ENCODE measurements at places on chromosomes 12 and 14. TPM values are rescaled to one million over a fixed set of nuclear protein-coding genes. Genes with fewer than 3 reads are reported as not detected.

GRCh38 chr14:95681153-95681552 lies 5.1 kb upstream of the TCL1B start:
- DNase-seq: no peak

GRCh38 chr12:114687802-114688201 lies 3.8 kb upstream of the TBX3 start:
- DNase-seq: no peak

GRCh38 chr12:29566441-29566840 lies 69.0 kb upstream of the OVCH1 start:
- no peak for DNase-seq

DNA sequence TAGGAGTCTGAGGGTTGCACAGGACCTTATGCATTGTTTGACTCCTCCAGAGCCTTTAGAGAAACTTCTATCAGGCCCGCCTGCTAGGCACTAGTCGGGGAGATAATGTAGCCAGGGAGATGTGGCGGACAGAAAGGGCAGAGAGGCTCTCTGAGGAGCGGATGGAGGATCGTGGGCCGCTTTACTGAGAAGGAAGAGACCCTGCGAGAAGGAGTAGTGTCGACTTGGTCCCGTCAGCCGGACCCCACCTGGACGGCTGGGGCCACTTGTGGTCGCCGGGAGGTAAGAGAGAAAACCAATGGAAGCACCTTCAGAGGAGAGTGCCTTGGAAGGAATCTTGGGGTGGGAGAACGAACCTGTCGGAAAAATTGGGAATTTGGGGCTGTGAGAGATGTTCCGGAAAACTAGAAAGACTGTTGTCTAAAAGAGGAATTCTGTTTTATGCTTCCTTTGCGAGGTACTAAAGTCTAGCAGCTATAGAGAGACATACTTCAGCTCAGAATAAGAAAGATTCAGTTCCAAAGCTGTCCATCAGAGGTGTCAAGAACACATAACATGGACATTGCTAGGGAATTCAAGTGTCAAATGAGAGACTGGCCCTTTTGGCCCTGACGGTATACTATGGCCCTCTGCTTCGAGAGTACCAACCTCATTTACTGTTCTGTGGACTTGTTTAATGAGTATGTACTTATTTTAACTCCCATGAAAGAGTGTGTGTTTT lies 660 bp upstream of the MCRS1 start:
- DNase-seq: no peak

DNA sequence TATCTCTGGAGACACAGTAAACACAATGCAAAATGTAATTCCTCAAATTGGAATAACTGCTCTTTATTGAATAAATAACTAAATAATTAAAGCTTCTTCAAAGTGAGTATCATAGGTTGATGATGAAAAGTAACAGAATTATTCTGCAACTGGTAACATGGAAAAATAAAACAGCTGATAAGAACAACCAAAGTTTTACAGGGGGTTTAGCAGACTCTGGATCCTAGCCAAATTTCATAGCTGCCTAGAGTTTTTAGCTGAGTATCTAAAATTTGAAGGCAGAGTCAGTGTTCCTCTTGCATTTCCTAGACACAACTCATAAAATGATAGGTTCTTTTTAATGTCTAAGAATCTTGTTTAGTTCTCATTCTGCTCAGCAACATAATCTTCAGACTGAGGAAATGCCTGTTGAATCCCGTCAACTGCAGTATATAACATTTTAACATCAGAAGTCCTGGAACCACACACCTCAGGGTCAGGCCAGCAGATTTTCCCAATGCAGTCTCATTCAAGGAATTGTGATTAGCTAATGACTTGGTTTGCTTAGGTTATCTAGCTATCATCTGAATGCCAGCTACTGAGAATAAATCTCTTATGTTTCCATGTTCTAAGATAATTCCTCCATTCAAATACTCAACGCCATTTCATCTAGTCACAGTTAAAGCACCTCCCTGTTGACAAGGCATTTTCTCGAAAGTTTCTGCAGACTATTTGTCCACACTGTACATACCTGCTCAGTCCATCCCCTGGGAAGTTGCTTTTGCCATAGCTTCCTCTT lies 411.6 kb downstream of the BCAT1 start:
- DNase-seq: no peak

DNA sequence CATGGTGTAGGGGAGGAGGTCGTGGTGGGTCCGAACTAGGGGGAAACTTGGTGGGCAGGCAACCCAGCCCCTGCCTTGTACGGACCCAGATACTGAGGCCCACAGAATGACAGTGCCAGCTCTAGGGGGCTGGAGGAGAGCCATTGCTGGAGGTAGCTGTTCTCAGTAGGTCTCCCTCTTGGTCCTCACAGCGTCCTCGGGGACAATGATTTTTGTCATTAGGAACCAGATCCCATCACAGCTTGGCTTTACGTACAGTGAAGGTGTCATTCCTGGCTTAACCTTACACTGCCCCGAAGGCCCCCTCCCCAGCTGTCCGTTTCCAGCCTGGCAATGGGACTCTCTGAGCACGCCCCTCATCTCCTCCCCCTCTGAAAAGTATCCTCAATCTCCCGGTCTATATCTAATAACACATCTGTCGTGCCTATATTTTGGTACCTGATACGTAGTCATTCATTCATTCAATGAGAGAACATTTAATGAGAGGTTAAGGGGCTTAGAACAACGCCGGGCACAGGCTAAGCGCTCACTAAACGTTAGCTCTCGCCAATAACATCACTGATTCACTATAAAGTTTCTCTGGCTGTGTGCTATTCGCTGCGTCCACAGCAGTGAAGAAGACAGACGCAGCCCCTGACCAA lies 597 bp upstream of the DYNC1H1 start:
- DNase-seq: no peak

GRCh38 chr12:8455727-8456360 lies at the start of gene CLEC6A:
TSS of gene CLEC6A (plus strand) at chr12:8455962. CDS start at chr12:8456112, 150 bp downstream.
- DNase-seq: no peak

DNA sequence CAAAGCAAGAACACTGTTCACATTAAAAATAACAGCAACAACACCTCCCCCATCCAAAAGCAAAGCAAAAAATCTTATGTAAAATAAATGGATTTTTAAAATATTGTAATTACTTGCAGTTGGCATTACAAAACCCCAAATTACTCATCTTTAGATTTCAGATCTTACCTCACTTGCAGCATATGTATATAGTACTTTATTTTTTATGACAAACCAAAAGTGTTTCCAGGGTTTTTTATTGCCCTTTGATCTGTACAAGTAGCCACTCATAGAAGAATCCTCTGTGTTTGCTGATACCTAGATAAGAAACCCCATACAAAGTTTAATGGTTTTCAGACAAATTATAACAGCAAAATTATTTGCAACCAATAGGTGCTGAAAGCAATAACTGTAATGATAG lies 12.2 kb upstream of the NR2C1 start:
- no peak for DNase-seq

DNA sequence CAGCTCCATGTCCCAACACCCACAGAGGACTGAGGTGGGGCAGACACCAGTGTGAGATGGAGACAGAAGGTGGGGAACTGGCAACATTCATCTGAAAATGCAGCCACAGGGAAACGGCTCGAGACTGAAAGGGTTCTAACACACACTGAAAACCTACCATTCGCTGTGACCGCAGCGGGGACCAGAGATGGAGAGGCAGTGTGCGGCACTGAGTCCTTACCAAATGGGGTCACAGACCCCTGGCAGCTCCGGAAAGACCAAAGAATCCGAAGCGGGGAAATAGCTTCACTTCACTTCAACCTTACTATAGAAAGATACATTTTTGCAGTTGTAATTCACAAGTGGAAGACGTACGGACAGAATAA lies 9.6 kb downstream of the BAG5 start:
- DNase-seq: no peak

- no peak for DNase-seq
Observed at GRCh38 chr14:60169722-60170121, 4.5 kb upstream of the DHRS7 start.

GRCh38 chr14:101442451-101442850 lies 118.8 kb upstream of the DIO3 start:
- no peak for DNase-seq

- DNase-seq: no peak
Observed at GRCh38 chr14:90518069-90518940, 121.5 kb downstream of the CALM1 start.

DNA sequence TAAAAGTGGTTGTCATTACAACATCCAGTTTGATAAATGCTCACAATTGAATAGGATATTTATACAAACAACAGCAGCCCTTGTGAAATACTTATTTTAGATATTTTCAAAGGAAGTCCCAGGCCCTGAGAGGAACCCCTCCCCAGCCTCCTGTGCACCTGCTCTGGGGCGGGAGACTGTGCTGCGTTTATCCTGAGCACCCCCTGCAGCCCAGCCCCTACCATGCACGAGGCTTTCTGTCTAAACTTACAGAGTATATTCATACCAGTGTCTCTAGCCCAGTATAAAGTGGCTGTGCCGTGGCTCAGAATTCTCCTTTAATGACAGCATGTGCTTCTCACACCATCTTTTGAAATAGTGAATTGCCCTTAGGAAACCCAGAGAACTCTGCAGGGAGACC lies 1084.3 kb downstream of the TMEM121 start:
- DNase-seq: no peak

GRCh38 chr12:106894774-106895173 lies 60.9 kb upstream of the TMEM263 start:
- DNase-seq: no peak

DNA sequence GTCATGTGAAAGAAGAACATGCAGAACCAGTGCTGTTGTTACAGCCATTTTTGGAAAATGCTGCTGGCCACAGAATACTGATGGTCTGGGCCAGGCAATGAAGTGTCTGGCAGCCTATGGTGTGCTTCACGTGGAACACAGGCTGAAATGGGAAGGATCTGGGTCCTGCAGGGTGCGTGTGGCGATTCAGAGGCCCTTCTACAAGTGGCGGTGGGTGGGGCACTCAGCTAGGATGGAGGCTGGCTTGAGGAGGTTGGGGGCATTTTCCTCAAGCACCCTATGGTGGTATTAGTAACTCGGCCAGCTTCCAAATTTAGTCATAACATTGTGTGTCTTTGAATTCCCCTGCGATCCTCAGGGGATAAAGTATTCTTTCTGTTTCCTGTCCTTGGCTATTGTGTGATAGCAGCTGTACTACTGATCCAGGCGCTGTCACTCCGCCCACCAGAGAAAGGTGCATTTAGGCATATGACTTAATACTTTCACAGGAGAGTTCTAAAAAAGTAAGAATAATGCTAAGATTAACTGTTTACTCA lies 9.2 kb upstream of the RAD52 start:
- DNase-seq: no peak

- peak; percentile 78 for DNase-seq
Observed at GRCh38 chr12:5965950-5966383, 20.9 kb upstream of the ANO2 start.

GRCh38 chr14:64880221-64881121 lies 764 bp upstream of the SPTB start:
- DNase-seq: peak; percentile 50

- DNase-seq: no peak
Observed at GRCh38 chr14:64752909-64753308, 48.7 kb downstream of the PLEKHG3 start.

- DNase-seq: no peak
Observed at GRCh38 chr14:86944434-86944833, 1048.5 kb downstream of the GALC start.

- no peak for DNase-seq
Observed at GRCh38 chr12:52389313-52390207, 4.1 kb upstream of the KRT84 start.

DNA sequence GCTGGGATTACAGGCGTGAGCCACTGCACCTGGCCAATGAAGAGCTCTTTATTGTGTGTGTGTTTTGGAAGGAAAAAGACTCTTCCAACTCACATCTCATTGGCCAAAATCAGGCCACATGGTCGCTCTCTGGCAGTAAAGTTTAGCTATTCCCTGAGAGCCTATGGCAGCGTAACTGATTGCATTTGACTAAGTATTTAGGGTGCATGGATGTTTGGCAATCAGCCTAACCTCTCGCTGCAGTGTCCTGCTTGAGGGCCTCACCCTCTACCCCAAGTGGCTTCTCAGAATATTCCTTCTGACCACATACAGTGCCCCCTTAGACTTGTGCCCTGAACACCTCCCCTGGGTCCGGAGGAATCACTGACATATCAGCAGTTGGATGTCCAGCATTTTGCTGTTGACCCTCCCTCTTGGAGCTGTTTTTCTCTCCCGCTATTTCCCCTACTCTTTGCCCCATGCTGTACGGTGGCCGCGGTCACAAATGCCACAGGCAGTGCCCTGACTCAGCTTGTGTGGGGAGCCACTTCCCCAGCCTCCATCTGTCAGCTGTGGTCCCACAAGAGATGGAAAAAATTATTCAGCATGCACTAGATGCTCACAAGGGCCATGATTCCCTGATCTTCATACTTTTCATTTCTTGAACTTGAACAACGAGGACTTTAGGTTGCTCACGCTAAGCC lies 9.5 kb downstream of the PHETA1 start:
- no peak for DNase-seq

The CMTM5 gene
- total RNA-seq: not detected

The ADSS1 gene
- total RNA-seq: 45.1 TPM

The SERPINA10 gene
- not detected for total RNA-seq

The ADIPOR2 gene
- 43.3 TPM for total RNA-seq

The RFLNA gene
- 36.9 TPM for total RNA-seq

The GNS gene
- total RNA-seq: 145 TPM

Data from glutamatergic neuron (in vitro differentiated cells).